ENCODE measurements at places on chromosomes 2 and 18.
A peak's percentile ranks its signal among the peaks of the same experiment; 100 is the strongest.

- DNase-seq: no peak
Observed at GRCh38 chr2:26706616-26707473, 14.3 kb downstream of the KCNK3 start.

- no peak for DNase-seq
Observed at GRCh38 chr2:108377401-108377800, 353 bp upstream of the SULT1C4 start.

GRCh38 chr2:142557391-142557790, 320.1 kb upstream of the KYNU start:
- DNase-seq: no peak

DNA sequence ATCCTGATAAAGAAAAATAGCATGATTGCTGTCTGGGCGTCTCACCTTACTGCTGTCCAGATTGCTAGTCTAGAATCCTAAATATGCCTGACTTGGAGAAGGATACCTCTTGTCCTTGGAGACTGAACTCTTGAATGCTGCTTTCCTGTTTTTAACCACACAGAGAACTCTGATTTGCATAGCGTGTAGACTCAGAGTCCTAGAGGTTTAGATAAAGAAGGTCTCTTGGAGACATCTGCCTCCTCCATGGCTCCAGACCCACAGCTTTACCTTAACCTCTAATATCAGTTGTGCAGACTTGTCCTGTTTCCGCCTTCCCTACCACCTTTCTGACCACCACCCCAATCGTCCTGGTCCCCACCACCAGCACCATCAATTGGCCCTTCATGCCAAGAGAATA, 292.6 kb upstream of the CYRIA start:
- no peak for DNase-seq

- DNase-seq: no peak
Observed at GRCh38 chr2:64767670-64768468, 114.2 kb upstream of the SERTAD2 start.

GRCh38 chr2:72973566-72974435, 56.5 kb downstream of the EMX1 start:
- DNase-seq: no peak

DNA sequence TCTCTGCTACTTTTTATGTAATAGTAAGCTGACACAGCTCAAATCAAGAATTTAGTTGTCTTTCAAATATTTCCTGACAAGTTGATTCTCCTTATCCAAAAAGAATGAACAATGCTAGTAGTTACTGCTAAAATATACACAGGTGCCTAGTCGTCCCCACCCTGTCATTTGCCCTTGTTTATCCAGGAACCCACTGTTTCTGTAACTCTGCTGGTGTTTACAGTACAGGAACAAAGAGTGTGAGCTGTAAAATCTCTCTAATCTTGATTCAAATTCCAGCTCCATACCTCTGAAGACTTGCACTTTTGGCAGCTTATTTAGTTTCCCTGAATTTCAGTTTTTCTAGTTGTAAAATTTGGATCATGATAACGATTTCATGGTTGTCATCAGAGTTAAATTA, 21.1 kb upstream of the SCYGR2 start:
- DNase-seq: no peak

GRCh38 chr18:25464227-25464626, 112.3 kb upstream of the ZNF521 start:
- DNase-seq: no peak

- no peak for DNase-seq
Observed at GRCh38 chr2:196591621-196592022, 47.9 kb upstream of the CCDC150 start.

- no peak for DNase-seq
Observed at GRCh38 chr2:204468746-204469429, 76.4 kb upstream of the PARD3B start.

GRCh38 chr2:219352448-219353023, 20.0 kb upstream of the RESP18 start:
- DNase-seq: peak; percentile 32

GRCh38 chr2:204727368-204727767, 182.1 kb downstream of the PARD3B start:
- DNase-seq: no peak

DNA sequence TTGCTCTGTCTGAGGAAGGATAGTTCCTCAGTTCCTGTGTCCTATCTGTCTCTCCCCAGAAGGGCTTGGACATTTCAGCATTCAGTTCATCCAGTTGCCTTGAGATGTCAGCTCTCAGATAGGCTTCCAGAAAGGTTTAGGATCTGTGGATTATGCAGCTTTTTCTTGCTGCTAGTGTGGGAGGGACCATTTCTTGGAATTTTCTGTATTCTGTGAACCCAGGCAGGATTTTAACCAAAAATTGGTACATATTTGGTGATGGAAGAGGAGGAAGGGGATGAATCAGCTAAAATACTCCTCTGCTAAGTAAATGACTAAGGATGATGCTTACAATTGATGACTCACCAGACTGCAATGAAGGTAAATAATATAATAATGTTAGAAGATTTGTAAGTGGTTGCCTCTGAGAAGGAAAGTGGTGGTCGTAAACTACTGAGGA, 58.6 kb upstream of the DOCK10 start:
- no peak for DNase-seq

DNA sequence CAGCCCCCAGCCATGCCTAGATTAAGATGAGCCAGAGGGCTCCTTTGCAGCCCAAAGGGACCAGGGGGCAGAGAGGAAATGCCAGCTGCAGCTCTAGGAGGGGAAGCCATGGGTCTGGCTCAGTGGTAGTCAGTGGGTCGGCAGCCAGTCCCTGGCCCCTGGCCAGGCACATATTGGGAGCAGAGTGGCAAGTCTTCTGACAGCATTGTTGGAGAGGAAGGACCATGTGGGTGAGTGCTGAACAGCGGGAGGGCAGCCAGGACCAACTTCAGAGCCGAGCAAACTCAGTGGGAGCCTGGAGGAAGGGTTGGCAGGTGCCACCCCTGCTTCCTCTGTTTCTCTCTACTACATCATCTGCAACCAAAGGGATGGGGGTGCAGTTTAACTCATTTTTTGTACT, 140.5 kb upstream of the PELI1 start:
- no peak for DNase-seq

DNA sequence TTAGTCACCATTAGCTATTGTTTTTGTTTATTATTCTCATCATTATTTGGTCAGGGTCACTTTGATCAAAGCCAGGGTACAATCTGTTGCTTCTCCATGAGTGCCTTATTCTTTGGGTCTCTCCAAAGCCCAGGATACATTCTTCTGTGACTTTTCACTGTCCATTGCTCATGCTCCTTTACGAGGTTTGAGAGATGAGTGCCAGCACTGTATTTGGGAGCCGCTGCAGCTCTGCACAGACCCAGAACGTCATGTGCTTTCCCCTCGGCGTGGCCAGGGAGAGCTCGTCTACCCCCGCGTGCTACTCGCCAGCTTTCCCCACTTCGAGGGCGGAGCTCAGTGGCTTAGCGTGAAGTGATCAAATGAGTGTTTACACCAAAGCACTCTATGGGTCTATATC, 123.7 kb downstream of the COL6A3 start:
- DNase-seq: no peak
